Ovary (tissue), 10 donors: ENCODE measurements at places on chromosomes 3 and 15. TPM values are rescaled to one million over a fixed set of nuclear protein-coding genes. Genes with fewer than 3 reads are reported as not detected.

SERPINI2 gene
- not detected for total RNA-seq

CACNA2D3 gene
- total RNA-seq: 5.1 TPM

TRH gene
- total RNA-seq: 0.62 TPM

SH2D7 gene
- not detected for total RNA-seq

GRCh38 chr3:13070391-13071070 is 2.7 kb downstream of the IQSEC1 start:
- H3K4me1 ChIP-seq: no peaks in the 10 kb centered on the region
- H3K36me3 ChIP-seq: no peaks in the 10 kb centered on the region
- no peak for DNase-seq
- no peak overlapping the region for H3K27ac ChIP-seq
- H3K4me3 ChIP-seq: no peak overlapping the region

GRCh38 chr3:31505371-31506048 is 27.2 kb upstream of the STT3B start:
- no peaks in the 10 kb centered on the region for H3K27me3 ChIP-seq
- no peaks in the 10 kb centered on the region for H3K4me1 ChIP-seq
- no peak overlapping the region for H3K27ac ChIP-seq
- no peak overlapping the region for H3K4me3 ChIP-seq
- DNase-seq: no peak

GRCh38 chr3:14152233-14152962 is 26.0 kb downstream of the XPC start:
- no peak for DNase-seq
- no peaks in the 10 kb centered on the region for H3K36me3 ChIP-seq
- H3K27ac ChIP-seq: no peak overlapping the region
- no peaks in the 10 kb centered on the region for H3K27me3 ChIP-seq

FBN1 gene
- 143 TPM for total RNA-seq

GRCh38 chr3:57809609-57809968 is 53.5 kb downstream of the SLMAP start:
- H3K27me3 ChIP-seq: no peaks in the 10 kb centered on the region
- no peaks in the 10 kb centered on the region for H3K36me3 ChIP-seq
- no peak overlapping the region for H3K4me3 ChIP-seq
- no peak overlapping the region for H3K27ac ChIP-seq
- DNase-seq: no peak

CLDN18 gene
- total RNA-seq: 0.31 TPM

- H3K4me1 ChIP-seq: peaks cover 3% of the 10 kb centered on the region
- no peaks in the 10 kb centered on the region for H3K36me3 ChIP-seq
- no peaks in the 10 kb centered on the region for H3K27me3 ChIP-seq
- H3K4me3 ChIP-seq: no peak overlapping the region
Observed at GRCh38 chr15:70430069-70430468, 332.4 kb upstream of the TLE3 start.

- no peak for DNase-seq
- H3K27ac ChIP-seq: no peak overlapping the region
- no peaks in the 10 kb centered on the region for H3K27me3 ChIP-seq
- no peaks in the 10 kb centered on the region for H3K4me1 ChIP-seq
Observed at GRCh38 chr15:60844511-60845174, 365.7 kb upstream of the ICE2 start.

DNA sequence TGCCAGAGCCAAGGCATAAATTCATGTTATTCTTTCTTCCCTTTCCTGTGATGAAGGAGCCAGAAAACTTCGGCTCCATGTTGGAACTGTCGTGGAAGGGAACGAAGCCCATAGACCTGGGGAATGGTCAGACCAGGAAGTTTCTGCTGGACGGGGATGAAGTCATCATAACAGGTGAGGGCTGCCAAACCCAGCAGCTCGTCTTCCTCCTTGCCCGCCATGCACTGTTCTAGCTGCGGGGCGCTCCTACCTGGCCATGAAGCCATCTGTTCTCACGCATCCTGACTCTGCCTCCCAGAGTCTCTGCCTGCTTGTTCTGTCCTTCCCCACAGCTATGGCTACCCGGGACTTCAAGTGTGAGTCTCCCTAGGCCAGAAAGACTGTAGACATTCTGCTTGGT is 28.2 kb downstream of the FAH start:
- no peaks in the 10 kb centered on the region for H3K27me3 ChIP-seq
- H3K4me3 ChIP-seq: no peak overlapping the region
- no peaks in the 10 kb centered on the region for H3K36me3 ChIP-seq
- H3K27ac ChIP-seq: no peak overlapping the region
- no peak for DNase-seq
- H3K4me1 ChIP-seq: peaks cover 5% of the 10 kb centered on the region

GRCh38 chr3:192940129-192940528 is 22.5 kb upstream of the MB21D2 start:
- H3K27ac ChIP-seq: no peak overlapping the region
- no peaks in the 10 kb centered on the region for H3K27me3 ChIP-seq
- H3K4me1 ChIP-seq: no peaks in the 10 kb centered on the region
- no peak for DNase-seq

SUCLG2 gene
- total RNA-seq: 50.0 TPM

ISLR gene
- total RNA-seq: 108 TPM

SCN11A gene
- 0.08 TPM for total RNA-seq

CPA3 gene
- not detected for total RNA-seq

FEZF2 gene
- not detected for total RNA-seq

DNA sequence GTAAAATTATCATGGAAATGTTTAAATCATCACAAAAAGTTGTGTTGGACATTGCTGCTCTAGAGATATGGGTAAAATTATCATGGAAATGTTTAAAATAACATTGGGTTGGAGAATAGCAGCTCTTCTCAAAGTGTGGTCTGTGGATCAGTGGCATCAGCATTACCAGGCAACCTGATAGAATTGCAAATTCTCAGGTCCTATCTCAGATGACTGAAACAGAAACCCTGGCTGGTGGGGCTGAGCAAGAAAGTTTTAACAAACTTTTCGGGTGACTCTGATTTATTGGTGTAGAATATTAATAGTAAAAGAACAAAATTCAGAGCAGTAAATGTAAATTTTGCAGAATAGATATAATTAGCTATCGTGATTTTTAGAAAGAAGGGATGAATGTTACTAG is 28.9 kb downstream of the NXPE3 start:
- H3K27me3 ChIP-seq: no peaks in the 10 kb centered on the region
- no peaks in the 10 kb centered on the region for H3K36me3 ChIP-seq
- H3K4me3 ChIP-seq: no peak overlapping the region
- DNase-seq: no peak
- H3K4me1 ChIP-seq: peaks cover 2% of the 10 kb centered on the region
- H3K27ac ChIP-seq: no peak overlapping the region

DNA sequence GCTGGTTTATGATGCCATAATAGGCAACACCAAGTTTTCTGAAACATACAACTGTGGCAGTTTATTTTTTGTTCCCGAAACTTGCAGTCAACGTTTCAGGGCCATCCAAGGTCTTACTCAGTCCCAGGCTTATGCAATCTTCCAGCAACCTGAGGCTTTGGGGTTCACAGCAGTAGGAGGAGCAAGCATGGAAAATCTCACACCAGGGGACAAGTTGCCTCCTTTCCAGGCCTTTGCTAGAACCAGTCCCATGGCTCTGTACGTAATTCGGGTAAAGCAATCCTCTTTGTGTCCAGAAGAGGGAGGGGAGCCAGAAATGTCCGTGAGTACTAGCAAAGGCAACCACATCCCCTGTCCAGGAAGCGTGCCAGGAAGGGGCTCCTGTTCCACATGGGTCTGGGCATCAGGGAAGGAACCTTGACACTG is 4.7 kb upstream of the FAM240A start:
- H3K4me1 ChIP-seq: no peaks in the 10 kb centered on the region
- H3K36me3 ChIP-seq: no peaks in the 10 kb centered on the region
- H3K27ac ChIP-seq: no peak overlapping the region
- DNase-seq: no peak
- no peaks in the 10 kb centered on the region for H3K27me3 ChIP-seq

DNA sequence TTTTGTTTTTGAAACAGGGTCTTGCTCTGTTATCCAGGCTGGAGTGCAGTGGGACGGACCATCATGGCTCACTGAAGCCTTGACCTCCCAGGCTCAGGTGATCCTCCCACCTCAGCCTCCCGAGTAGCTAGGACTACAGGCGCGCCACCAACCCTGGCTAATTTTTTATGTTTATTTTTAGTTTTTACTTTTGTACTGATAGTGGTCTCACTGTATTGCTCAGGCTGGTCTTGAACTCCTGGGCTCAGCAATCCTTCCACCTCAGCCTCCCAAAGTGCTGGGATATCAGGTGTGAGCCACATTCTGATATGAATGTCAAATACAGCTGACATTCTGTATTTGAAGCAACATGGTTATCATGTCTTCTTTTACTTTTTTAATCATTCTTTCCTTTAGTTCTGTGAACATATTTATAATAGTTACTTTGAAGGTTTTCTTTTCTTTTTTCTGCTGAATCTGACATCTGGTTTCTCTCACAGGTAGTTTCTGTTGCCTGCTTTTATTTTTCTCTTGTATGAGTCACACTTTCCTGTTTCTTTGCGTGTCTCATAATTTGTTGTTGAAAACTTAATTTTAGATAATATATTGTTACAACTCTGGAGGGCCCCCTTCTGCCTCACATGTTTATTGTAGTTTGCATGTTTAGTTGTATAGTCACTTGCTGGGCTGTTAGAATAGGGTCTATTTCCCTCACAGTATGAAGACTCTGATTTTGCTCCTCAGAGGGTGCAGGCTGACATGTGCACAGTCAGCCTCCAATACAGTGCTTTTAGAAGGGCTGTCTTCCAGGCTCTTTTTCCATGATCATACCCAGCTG is 8.4 kb upstream of the CNTN4 start:
- no peak overlapping the region for H3K27ac ChIP-seq
- no peaks in the 10 kb centered on the region for H3K36me3 ChIP-seq
- no peaks in the 10 kb centered on the region for H3K4me1 ChIP-seq
- no peak overlapping the region for H3K4me3 ChIP-seq

- H3K36me3 ChIP-seq: no peaks in the 10 kb centered on the region
- no peak overlapping the region for H3K4me3 ChIP-seq
- no peaks in the 10 kb centered on the region for H3K27me3 ChIP-seq
- peaks cover 3% of the 10 kb centered on the region for H3K4me1 ChIP-seq
- DNase-seq: no peak
Observed at GRCh38 chr3:188339410-188340295, 185.7 kb downstream of the LPP start.

DNA sequence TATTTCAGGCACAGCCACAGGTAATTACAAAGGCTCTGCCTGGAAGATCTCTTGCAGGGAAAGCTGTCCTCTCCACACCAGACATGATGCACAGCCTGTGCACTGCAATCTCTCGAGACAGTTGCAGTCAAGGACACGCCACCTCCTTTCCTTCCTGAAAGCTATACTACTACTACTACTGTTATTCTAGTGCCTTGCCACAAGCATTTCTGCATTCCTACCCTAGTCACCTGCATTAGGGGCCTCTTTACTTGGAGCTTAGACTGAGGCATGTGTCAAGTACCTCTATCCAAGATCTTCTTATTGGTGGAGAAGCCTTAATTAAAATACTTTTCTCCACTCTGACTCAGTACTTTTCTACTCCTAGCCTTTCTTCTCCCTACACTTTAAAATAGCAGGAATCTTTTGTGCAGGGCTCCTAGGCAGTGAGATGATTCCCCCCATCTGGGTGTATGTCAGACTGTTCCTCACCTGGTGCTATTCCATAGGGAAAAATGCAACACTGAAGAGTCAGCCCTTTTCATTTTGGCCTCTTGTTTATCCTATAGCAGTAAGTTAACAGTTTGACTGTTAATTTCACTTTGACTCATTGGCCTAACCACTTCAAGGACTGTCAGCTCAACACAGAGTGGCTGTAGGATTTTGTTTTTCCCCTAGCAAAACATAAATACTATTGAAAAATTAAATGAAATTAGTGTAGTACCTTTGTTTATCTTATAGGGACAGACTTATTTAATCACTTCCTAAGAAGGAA is 78.9 kb downstream of the ESYT3 start:
- H3K4me3 ChIP-seq: no peak overlapping the region
- H3K27me3 ChIP-seq: no peaks in the 10 kb centered on the region
- H3K36me3 ChIP-seq: no peaks in the 10 kb centered on the region
- no peak overlapping the region for H3K27ac ChIP-seq

- no peak for DNase-seq
- H3K4me1 ChIP-seq: peaks cover 5% of the 10 kb centered on the region
- no peak overlapping the region for H3K27ac ChIP-seq
- H3K27me3 ChIP-seq: no peaks in the 10 kb centered on the region
- no peaks in the 10 kb centered on the region for H3K36me3 ChIP-seq
Observed at GRCh38 chr3:39434574-39434973, 28.1 kb downstream of the RPSA start.

PDHB gene
- 36.4 TPM for total RNA-seq

NR2E3 gene
- total RNA-seq: not detected

DNA sequence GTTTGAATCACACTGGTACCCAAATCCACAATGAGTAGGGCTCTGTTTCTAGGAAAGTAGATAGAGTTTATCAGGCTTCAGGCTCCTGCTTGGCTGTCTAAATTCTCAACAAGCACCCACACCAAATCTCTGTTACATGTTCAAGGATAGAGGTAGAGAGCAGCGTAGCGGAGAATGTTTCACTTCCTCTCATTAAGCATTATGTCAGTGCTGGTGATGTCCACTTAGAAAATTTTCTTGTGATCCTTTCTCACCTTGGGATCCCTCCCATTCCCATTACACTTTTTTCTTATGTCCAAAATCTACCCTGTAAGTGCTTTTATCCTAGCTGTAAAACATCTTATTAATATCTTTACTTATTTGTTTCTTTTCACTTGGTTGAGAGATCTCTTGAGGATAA is 34.7 kb upstream of the GCSAM start:
- H3K4me1 ChIP-seq: no peaks in the 10 kb centered on the region
- no peaks in the 10 kb centered on the region for H3K36me3 ChIP-seq
- no peak for DNase-seq

DNA sequence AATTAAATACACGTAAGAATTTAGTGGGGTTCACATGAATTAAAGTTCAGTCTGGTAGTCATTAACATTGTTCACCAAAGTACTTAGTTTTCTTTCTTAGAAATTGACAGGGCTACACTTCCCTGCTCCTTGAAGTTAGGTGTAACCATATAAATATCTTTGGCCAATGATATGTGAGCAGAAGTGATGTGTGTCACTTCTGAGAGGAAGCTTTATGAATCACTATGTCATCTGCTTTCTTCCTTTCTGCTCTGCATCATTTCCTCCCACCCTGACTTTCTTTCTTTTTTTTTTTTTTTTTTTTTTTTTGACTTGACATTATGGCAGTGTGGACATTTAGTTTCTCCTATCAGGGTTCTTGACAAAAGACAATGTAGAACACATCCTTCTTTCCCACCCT is 156.2 kb upstream of the COL8A1 start:
- no peaks in the 10 kb centered on the region for H3K36me3 ChIP-seq
- no peak overlapping the region for H3K27ac ChIP-seq
- DNase-seq: no peak
- no peak overlapping the region for H3K4me3 ChIP-seq

GRCh38 chr15:80151148-80151547 is 1.7 kb upstream of the FAH start:
- H3K4me3 ChIP-seq: no peak overlapping the region
- no peak for DNase-seq
- no peaks in the 10 kb centered on the region for H3K27me3 ChIP-seq
- H3K27ac ChIP-seq: no peak overlapping the region
- H3K4me1 ChIP-seq: peaks cover 1% of the 10 kb centered on the region

DNA sequence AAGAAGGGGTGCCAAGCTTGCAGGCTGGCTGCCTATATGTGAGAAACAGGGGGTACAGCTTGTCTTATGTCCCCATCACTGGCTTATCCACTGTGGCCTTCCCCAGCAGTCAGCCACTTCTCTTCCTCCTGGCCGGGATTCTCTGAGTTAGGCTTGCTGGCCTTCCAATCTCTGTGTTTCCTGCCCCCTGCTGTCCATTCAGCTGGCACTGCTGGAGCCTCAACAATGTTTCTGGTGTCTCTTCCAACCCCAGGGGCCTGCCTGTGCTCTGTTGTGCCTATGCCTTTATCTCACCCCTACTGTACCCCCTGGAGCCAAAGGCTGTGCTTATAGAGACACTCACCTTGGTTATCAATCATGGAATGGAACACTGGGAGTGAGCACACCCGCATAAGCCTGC is 36.5 kb downstream of the ANAPC13 start:
- no peak overlapping the region for H3K4me3 ChIP-seq
- no peaks in the 10 kb centered on the region for H3K27me3 ChIP-seq
- no peak overlapping the region for H3K27ac ChIP-seq
- H3K4me1 ChIP-seq: no peaks in the 10 kb centered on the region
